ENCODE measurements at places on chromosomes 3 and 15.

GRCh38 chr3:135503760-135504686, 461.5 kb upstream of the PPP2R3A start:
- peak; percentile 63 for DNase-seq

DNA sequence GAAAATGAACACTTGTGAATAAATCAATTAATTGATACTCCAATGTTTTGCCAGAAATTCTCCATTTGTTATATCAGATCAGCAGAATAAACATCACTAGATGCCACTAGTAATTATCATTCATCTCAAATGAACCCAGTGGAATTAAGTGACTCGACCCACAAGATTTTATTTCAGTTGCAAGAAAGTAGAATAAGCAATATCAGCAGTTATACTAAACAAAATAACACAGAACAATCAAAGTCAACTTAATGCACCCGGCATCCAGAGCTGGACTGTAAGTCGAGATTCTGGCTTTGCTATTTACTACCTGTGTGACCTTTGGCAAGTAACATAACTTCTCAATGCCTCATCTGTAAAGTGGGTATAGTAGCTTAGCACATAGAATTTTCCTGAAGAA, 256.5 kb downstream of the MEIS2 start:
- no peak for DNase-seq

DNA sequence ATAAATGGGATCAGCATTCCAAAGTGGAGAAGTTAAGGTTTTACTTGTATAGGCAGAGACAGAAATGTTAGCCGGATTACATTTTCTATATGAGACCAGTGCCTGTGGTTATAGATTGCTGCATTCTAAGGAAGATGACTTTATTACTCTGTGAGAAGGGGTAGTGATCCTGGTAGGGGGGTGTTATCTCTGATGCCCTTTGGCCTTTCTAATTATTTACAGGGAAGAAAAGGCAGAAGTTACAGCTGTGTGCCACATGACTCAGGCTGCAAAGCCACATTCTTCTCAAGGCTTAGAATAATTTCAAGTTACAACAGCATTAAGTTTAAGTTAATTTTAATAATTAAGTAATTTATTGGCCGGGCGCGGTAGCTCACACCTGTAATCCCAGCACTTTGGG, 2.2 kb upstream of the TMC3 start:
- no peak for DNase-seq

DNA sequence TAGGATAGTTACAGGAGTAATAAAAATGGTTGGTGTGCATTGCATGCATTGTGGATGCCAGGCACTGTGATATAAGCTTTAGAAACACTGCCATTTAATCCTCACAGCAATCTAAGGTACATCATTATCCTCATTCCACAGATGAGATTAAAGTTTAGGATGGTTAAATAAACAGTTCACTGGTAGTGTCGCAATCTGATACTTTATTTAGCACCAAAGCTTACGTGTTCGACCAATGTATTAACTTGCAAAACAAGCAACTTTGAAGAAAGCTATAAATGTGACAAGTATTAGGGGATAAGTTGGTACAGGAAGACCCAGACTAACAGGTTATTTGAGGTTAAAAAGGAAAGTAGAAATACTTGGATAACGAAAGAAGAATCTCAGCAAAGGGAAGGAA, 150.5 kb upstream of the ZNF385D start:
- DNase-seq: no peak

- DNase-seq: no peak
Observed at GRCh38 chr15:61146091-61146930, 82.8 kb downstream of the RORA start.

GRCh38 chr3:8741581-8742261, 8.1 kb downstream of the CAV3 start:
- no peak for DNase-seq

DNA sequence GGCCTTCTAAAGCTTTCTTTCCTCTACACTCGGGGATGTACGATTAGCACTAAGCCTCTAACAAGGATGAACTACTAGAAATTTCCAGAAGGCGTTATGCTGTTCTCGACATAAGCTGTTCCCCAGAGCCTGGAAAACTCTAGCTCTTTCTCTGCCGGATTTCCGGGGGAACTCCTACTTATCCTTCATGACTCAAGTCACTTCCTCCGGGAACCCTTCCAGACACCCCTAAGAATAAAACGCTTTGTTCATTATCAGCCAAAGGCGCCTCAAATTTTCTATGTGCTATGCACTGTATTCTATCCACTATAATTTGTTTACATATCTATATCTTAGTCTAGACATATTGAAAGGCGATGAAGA, 455 bp upstream of the SNAP23 start:
- peak; percentile 77 for DNase-seq

DNA sequence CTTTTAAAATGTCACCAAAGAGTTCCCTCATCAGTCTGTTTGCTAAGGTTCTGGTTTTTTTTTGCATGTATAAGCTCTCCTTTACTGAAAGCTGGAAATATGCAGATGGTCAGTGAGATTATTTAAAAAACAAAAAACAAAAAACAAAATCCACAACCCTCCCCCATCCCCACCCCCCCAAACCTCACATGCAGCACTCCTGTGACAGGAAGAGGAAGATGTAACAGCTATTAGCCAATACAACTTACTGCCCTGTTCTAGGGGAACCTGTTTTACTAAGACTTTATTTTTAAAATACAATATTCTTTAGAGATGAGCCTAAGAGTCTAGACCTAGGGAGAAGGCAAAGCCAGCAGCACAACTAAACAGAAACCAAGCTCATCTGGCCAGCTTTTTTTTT, 39.5 kb downstream of the ANP32A start:
- DNase-seq: no peak

- no peak for DNase-seq
Observed at GRCh38 chr3:52600258-52600657, 63.9 kb downstream of the UQCC5 start.

DNA sequence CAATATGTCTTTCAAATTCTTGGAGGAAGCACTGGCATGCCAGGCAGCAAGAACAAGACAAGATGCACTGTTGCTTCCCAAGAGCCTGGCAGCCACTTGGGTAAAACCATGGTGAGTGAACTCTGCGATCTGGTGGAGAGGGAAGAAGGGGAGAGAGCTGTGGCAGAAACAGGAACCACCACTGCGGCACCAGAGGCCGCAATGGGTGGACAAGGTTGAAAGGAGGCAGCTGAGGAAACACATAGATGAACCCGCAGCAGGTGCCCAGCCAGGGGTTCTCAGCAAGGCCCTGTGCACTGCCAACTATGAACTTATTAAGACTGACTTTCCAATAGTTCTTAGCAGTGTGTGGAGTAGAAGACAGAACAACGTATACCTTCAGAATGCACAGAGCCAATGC, 48.2 kb upstream of the CCDC54 start:
- no peak for DNase-seq

DNA sequence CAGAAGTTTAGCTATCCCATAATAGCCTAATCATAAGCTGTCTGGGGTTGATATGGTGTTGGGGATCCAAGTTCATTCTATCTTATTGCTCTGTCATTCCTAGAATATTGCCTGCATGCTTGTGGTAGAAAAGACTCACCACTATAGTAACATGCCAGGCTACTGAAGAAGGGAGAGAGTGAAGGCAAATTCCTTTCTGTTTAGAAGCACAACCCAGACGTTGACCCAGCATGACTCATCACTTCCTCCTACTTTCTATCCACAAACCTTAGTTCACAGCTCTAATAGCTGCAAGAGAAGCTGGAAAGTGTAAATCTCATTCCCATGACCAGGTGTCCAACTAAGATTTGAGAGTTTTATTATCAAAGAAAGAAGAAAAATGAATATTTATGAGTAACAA, 57.8 kb upstream of the NMD3 start:
- DNase-seq: no peak

DNA sequence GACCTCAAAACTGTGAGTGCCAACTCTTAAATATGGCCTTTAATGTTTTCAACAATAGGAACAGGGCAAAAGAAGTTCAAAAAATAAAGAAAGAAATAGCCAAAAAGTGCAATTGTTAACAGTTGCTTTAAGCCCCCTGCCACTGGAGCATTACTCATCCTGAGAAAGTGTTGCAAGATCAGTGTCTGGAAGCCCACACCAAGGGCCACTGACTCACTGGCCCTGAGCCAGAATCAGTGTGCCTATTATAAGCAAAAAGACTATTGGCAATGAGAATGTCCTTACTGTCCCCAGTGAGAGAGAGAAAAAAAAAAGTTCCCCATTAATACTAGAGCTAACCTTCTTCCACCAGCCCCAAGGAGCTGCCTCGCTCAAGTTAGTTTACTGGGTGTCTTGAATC, 480.1 kb upstream of the ZNF385D start:
- DNase-seq: no peak

DNA sequence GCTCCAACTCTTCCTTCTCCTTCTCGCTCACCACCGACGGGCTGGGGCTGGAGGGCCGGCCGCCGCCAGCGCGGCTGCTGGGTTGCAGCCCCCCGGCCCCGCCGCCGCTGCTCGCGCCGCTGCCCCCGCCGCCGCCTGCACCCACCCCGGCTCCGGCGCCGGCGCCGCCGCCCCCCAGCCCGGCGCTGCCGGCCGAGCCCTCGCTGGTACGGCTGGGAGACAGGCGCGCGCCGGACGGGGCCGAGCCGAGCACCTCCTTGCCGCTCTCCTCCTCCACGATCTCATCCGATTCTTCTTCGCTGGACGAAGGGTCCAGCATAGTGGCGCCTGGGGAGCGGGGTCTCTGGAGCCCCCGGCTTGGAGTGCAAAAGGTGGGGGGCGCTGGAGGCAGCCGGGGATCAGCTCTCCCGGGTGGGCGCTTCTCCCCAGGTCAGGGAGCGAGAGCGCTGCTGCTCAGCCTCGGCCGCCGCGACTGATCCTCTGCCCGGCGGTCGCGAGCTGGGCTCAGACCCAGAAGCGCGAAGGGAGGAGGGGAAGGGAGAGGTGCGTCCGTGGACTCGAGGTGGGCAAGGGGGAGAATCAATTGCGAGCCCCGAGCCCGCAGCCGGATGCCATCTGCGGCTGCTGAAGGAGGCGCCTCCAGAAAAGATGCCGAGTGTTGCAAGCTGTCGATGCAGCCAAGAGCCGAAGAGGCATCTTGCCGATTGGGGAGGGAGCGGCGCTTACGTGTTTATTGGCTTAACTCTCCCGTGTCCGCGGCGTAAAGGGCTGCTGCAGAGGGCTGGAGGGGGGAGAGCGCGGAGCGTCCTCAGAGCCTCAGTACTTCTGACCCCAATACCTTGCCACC, at the start of gene CADPS:
CADPS (minus strand) TSS at position 706 of the 847 bp plus-strand sequence; CDS start at position 319, 387 bp downstream.
- DNase-seq: peak; percentile 21

GRCh38 chr3:142087676-142088075, 61.7 kb downstream of the TFDP2 start:
- no peak for DNase-seq

DNA sequence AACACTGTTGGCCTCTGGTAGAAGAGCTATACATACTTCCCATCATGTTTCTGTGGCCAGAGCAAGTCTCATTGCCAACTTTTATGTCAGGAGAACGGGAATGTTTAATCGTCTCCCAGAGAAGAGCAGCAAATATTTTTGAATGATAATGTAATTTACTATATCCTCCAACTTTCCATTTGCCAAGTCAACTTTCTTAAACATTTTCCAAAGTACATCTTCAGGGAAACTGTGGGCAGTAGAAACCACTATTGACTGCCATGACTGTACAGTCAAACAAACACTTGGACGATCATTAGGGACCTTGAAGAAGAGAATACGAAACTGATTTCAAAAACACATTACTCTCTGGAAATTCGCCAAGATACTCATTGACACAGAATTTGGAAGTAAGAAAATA, 201.5 kb downstream of the GABRB3 start:
- DNase-seq: no peak

- no peak for DNase-seq
Observed at GRCh38 chr3:189942948-189943347, 177.7 kb downstream of the P3H2 start.

- DNase-seq: peak; percentile 38
Observed at GRCh38 chr15:74302821-74303359, 64.6 kb downstream of the CYP11A1 start.

DNA sequence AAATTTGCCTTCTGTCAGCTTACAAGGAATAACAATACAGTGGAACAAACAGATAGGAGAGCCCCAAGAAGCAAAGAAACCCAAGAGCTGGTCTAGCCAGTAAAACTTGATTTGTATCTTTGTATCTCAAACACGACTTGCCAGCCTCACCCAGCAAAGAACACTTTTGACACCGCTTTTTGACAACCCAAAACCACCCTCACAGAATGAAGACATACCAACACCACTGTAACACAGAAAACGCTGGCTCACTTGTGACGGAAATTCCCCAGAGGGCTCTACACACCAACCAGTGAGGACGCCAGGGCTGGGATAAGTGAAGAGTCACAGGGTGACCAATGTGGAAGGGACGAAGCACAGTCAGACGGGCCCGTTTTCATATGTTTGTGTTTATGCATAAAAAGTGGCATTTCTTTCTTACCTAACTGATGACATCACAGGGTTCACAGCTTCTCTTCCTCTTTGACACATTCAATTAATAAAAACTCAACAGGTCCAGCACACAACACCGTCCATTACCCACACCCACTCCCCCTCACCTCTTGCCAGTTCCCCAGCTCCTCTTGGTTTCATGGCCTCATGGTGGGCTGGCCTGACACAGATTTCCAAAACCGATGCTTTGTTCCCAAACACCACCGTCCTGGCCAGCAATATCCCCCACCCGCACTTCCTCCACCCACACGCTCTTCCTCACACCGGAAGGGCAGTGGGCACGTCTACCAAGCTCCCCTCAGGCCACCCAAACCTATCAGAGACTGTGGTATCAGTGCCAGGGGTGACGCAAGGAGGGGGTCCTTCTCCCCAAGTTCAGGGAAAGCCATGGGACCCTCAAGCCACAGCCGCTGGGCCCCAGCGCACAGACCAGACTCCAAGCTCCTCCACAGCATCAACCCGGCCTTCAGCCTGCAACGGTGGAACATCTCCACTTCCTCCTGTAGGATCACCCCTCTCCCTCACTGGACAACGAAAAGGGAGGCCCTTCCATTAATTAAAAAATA, 94.2 kb downstream of the ADAMTS17 start:
- no peak for DNase-seq

- no peak for DNase-seq
Observed at GRCh38 chr15:79071901-79072300, 18.7 kb downstream of the RASGRF1 start.

DNA sequence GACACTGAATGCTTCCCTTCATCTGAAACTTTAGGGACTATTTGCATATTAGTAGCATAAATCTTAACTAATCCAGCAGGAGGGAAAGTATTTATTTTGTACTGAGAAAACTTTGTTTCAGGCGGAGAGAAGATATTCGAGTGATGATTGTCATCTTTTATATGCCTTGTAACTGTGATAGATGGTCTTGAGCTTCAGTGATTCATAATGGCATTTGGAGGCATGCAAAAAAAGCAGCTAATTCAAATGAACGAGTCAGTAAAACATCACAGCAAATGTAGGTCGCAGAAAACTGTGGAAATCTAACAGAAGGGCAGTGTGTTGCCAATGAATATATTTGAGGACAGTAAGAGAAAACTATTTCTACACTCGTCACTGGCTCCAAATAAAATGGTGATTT, 643.7 kb upstream of the NAALADL2 start:
- no peak for DNase-seq

GRCh38 chr15:66611257-66612053, 45.7 kb upstream of the LCTL start:
- DNase-seq: no peak

- DNase-seq: no peak
Observed at GRCh38 chr3:46662771-46663551, 30.5 kb downstream of the ALS2CL start.
